ENCODE measurements at places on chromosomes 4 and X.
A peak's percentile ranks its signal among the peaks of the same experiment; 100 is the strongest.

- no peak for DNase-seq
Measured at GRCh38 chrX:18075603-18076002, 145.1 kb downstream of the BEND2 start.

DNA sequence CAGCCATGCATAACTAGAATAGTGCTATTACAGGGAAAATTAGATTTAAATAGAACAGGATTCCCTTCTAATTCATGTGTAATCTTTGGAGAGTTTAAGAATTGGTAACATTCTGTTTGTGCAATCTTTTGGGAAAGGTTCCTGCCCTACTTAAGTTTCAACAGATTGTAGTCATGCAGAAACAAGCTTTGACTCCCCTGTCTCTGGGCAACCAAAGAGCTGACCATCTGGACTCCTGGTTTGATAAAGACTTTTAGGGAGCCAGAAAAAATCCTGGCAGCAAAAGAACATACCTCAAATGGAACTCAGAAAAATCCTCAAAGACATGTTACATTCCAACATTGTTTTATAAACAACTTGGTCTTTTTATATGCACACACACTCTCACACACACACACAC lies 191.1 kb upstream of the NEIL3 start:
- peak; percentile 16 for DNase-seq

- peak; percentile 38 for DNase-seq
Measured at GRCh38 chr4:152936446-152937335, 568 bp downstream of the FHDC1 start.

- DNase-seq, result peak; percentile 40
Measured at GRCh38 chr4:77731656-77732055, 87.5 kb downstream of the CNOT6L start.

DNA sequence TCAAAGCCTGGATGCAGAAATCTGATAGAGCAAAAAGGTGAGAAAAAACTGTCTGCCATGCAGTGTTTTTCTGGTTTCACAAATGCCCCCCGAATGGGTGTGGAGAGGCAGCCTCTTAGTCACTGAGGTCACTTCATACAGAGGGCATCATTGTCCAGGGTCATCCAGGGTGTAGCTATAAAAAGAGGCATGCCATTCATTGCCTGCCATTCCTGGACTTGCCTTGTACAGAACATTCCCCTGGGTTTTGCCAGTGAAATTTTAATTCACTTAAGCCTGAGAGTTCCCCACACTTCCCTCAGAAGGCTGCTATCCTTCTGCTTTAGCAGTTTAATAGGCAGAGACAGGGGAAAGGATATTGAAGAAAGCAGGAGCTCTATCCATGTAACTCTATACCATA lies 230.3 kb downstream of the UNC5C start:
- no peak for DNase-seq

DNA sequence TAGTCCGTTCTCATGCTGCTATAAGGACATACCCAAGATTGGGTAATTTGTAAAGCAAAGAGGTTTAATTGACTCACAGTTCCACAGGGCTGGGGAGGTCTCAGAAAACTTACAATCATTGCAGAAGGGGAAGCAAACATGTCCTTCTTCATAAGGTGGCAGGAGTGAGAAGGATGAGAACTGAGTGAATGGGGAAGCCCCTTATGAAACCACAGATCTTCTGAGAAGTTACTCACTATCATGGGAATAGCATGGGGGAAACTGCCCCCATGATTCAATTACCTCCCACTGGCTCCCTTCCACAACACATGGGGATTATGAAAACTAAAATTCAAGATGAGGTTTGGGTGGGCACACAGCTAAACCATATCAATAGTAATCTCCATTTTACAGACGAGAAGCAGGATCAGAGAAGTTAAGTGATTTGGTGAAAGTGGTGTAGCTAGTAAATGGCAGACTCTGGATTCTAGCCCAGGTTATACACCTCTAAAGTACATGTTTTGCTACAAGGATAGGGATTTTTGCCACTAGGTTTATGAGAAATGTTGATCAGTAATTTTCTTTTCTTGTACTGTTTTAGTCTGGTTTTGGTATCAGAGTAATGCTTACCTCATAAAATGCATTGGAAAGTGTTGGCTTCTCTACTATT lies 47.3 kb upstream of the C1GALT1C1 start:
- DNase-seq, result no peak

- DNase-seq, result no peak
Measured at GRCh38 chr4:130653842-130654241, 1557.9 kb downstream of the C4orf33 start.

GRCh38 chr4:1758306-1759121 lies 34.6 kb upstream of the FGFR3 start:
- DNase-seq, result no peak

DNA sequence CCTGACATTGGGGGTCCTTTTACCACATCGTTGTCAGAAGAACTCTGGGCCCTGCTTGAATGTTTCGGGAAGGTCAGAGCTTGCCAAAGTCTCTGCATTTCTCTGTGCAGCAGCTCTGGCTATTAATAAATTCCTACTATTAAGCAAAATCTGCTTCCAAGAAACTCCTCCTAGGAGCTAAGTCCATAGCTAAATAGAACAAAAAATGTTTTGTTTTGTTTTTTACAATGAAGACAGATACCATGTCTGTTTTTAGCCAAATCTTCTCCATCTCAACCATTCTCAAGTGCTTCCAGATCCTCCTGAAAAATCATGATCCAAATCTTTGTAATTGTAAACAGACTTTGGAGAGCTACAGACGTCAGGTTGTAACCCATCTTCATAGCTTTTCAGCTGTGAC lies 161.6 kb downstream of the SPATA18 start:
- DNase-seq, result no peak

GRCh38 chr4:143178923-143179322 lies 5.8 kb upstream of the USP38 start:
- no peak for DNase-seq

- DNase-seq, result no peak
Measured at GRCh38 chrX:65420154-65420553, 114.4 kb downstream of the LAS1L start.

- DNase-seq, result no peak
Measured at GRCh38 chrX:24014388-24015018, 12.5 kb downstream of the KLHL15 start.

DNA sequence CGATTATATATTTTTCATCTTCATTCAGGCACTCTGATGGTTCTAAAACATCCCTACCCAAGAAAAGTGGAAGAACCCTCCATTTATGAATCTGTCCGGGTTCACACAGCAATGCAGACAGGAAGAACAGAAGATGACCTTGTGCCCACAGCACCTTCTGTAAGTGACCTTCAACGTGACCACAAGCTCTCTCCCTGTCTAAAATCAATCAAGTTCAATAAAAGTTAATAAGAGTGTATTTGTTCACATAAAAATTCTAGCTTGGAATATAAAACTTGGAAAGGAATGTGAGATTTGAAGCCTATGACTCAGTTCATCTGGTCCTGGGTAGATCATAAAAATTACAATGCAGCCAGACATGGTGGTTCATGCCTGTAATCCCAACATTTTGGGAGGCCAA lies 36.6 kb downstream of the DAPP1 start:
- DNase-seq, result no peak

DNA sequence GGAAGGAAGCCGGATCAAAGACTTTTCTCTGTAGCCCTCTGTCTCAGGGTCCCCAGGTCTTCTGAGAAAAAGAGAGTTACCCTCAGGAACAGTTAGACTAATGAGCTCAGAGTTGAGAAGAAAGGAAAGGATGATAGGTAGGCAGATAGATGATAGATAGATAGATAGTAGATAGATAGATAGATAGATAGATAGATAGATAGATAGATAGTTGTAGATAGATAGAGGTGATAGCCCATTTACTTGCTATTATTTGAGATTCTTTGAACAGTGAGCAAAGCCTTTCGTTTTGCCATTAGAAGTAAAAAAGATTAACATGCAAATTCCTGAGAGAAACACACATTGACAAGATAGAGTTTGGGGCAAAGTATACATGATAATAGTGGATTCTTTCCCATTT lies 86.9 kb upstream of the KIT start:
- no peak for DNase-seq

GRCh38 chr4:38371391-38371851 lies 292.6 kb upstream of the KLF3 start:
- DNase-seq, result no peak

DNA sequence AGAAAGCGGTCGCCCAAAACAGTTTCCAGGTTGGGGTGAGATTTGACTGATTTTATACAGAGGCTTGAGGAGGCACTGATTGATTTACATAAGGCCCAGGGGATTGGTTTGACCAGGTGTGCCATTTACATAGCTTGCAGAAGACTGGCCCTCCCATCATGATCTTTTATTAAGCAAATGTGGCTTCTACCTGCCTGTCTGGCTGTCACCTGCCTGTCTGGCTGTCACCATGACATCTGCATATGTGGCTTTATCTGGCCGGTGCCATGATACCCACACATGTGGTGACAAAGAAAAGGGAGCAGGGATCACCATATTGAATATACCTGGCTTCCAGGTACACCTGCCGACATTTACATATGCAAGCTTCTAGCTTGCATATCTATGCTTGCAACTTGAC lies 17.0 kb upstream of the CDS1 start:
- no peak for DNase-seq

DNA sequence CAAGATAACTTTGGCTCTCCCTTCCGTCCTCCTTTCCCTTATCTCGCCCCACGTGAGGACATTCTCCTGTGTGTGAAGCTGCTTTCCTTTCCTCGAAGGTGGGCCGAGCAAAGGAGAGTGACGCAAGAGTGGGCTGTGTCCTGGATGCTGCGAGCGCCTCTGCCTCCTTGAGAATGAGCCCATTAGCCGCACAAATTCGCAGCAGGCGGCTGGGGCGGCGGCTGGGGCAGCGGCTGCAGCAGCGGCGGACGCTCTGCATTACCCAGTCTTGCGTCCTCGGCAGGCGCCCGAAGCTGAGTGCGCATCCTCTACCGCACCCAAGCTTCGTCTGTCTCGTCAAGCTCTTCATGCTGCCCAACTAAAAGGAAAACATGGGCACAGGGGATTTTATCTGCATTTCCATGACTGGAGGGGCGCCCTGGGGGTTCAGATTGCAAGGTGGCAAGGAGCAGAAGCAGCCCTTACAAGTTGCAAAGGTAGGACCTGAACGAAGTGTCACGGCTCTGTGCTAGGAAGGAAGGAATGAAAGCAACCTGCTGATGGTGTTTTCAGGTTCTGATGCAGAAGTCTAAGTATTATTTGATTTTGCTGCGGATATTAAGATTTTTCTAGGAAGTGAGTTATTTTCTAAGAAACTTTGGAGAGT lies at the start of gene SYNPO2:
TSS of gene SYNPO2 (plus strand) at position 189 of the 646 bp plus-strand sequence. CDS start at position 372, 183 bp downstream.
- peak; percentile 74 for DNase-seq

- peak; percentile 0 for DNase-seq
Measured at GRCh38 chrX:84415140-84415539, 87.1 kb downstream of the HDX start.

DNA sequence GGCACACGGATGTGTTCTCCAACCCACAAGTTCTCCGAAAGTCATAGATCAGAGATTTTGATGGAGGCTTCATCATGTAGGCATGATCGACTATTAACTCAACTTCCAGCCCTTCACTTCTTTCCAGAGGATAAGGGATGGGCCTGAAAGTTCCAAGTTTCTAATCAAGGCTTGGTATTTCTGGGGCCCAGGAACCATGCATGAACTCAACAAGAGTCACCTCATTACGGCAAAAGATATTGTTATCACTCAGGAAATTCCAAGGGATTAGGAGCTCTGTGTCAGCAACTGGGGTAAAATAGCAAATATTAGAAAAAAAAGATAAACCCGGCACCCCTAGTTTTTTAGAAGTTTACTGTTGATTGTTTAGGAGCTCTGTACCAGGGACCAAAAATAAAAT lies 240.1 kb upstream of the PPP1R2C start:
- no peak for DNase-seq

- DNase-seq, result no peak
Measured at GRCh38 chr4:1985780-1986577, 22.8 kb downstream of the NELFA start.

DNA sequence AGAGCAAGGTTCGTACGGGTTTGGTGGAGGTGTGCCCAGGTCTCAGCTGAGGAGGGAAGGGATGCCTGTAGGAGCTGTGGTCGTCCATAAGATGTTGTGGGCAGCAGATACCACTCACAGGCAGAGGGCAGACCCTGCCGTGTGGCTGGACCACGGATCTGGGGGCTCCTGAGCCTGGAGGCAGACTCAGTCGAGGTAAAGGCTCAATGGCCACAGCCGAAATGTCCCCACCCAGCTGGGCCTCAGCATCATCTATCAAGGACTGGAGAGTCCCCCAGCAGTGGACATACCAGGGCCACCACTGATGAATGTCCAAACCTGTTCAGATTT lies 98.5 kb downstream of the DHRSX start:
- DNase-seq, result no peak

DNA sequence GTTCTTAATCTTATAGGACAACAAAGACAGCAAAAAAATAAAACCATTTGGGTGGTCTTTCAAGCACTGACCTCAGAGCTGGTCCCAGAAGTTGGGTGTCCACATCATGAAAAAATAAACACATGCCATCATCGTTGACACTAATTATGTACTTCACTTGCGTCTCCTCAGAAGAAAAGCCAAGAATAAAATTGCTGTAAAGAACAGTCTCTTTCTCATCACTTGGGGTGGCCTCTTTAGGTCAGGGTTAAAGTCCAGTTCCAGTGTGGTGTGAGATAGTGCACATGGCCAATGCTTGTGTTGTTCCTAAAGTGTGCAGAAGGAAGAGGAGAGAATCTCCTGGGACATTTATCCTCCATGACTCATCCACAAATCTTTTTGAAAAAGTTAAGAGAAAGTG lies 49.5 kb upstream of the IBSP start:
- no peak for DNase-seq

DNA sequence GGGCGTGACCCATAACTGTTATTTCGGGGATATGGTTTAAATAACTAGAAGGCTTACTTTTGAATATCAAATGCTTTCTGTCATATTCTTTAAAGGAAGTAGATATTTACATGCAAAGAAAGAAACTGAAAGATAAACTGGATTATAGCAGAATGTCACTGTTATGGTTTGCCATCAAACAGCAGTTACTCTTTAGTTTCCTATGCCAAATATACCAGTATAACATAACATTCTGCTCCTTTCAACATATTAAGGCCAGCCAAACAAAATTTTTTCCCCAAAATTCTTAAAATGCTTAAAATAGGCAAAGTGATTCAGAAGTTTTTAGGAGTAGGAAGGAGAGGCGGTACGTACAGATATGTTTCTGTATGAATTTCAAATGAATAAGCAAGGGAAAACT lies 27.0 kb downstream of the KDM6A start:
- no peak for DNase-seq

GRCh38 chrX:122787231-122787630 lies 396.8 kb upstream of the GRIA3 start:
- no peak for DNase-seq

DNA sequence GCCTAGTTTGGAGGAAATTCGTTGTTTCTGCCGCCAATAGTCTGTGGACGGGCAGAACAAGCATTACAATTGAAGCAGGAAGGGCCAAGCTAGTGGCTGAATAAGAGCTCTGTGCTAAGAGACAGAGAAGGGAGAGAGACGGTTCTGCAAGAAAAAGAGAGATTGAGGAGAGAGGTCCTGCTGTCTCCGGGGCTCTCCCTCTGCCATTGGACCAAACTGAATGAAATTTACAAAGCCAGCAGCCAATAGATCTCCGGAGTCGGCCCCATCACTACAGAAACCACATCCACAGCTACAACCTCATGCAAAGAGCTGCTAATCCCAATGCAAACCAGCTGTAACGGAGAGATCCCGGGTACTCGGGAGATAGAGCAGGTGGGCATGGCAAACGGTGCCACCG lies at the start of gene NLGN4X:
TSS of gene NLGN4X (minus strand) at position 148 of the 400 bp plus-strand sequence. CDS start 77,401 bp downstream, outside the sequence.
- DNase-seq, result no peak

- DNase-seq, result no peak
Measured at GRCh38 chr4:110905367-110905766, 282.5 kb upstream of the PITX2 start.
